Ovary (tissue), 10 donors: ENCODE measurements at places on chromosomes 3 and 15. TPM values are rescaled to one million over a fixed set of nuclear protein-coding genes. Genes with fewer than 3 reads are reported as not detected.

Gene GP5
- polyA plus RNA-seq: 0.25 TPM

Gene INKA1
- 5.5 TPM for polyA plus RNA-seq

Gene ATOSA
- polyA plus RNA-seq: 31.2 TPM

- DNase-seq: peak; percentile 59
These were observed 285.4 kb upstream of the ROPN1 start for GRCh38 chr3:124277144-124277890.

GRCh38 chr3:17138246-17139039 is 253.7 kb downstream of the PLCL2 start:
- no peak for DNase-seq

DNA sequence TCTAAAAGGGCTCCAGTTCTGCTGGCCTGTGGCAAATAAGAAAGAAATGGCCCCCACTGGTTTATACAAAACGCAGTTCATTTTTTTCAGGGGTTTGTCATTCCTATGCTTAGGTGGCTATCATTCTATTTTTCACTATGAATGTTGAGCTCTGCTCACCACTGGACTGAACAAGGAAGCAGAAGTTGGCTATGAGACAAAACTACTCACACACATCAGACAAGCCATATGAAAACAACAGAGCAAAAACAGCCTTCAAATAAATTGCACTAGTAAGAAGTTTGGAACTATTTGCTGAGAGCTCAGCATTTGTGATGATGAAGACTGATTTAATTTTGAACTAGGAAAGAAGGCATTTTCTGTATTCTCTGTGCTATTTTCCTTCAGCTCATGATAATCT is 328.5 kb downstream of the MECOM start:
- no peak for DNase-seq

DNA sequence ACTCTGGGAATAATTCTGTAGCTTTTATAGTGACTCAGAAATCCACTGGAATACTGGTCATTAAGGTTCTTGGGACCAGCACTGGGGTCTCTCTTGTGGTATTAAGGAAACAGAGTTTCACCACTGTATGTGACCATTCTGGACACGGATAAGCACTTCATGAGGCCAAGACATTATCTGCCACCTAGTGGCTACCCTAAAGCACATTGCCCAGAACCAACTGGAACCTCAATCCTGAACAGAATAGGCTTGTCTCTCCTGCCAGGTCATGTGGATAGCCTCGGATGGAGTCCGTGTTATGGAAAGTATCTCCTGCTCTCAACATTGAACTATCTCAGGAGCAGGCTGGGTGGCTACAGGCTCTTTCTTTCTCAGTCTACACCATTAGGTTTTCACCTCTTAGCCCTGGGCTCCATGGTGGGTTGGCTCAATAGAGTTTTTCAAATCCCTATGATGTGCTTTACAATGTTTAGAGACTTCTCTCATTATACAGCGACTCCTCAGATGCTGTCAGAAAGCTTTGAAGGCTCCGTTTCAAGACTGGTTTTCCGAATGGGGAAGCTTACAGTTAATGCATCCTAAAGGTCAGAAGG is 167.6 kb upstream of the ST8SIA2 start:
- DNase-seq: no peak

GRCh38 chr3:40172560-40172959 is 136.9 kb upstream of the EIF1B start:
- DNase-seq: no peak

DNA sequence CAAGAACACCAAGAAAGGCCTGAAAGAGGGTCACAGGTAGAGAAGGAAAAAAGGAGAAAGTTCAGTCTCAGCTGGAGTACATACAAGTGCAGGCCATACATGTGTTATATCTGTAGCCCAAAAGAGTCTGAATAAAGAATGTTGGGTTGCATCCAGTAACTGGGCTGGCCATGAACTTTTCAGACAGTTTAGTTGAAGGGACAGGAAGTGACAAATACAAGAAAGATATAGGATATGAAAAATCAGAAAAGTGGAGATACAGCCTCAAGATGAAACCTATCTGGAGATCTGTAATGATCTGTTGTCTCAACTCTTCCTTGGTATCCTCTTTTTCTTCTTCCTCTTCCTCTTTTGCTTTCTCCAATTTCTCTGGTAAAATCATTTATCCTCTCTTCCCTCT is 671.7 kb downstream of the MECOM start:
- DNase-seq: no peak
